NCI-H226 (cell line): ENCODE measurements at places on chromosomes 12 and 14.
A peak's percentile ranks its signal among the peaks of the same experiment; 100 is the strongest.

GRCh38 chr14:91171291-91171690 lies 57.4 kb downstream of the DGLUCY start:
- DNase-seq = no peak

DNA sequence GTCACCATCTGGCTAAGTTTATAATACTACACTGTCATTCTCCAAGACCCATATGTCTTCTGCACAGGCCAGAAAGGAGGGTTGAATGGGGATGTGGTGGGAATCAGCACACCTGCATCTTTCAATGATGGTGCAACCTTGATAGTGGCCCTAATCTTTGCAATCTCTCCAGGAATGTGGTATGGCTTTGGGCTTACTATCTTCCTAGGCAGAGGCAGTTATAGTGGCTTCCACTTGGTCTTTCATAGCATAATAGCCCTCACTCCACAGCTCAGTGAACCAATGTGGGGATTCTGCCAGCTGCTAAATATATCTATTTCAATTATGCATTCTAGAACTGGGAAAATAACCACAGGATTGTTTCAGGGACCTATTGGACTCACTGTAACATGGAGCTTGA lies 61.8 kb upstream of the ATP2B1 start:
- DNase-seq = no peak

- DNase-seq = peak; percentile 50
Measured at GRCh38 chr14:100096656-100097055, 31.4 kb downstream of the EVL start.

- DNase-seq = no peak
Measured at GRCh38 chr12:109302358-109302757, 6.7 kb downstream of the FOXN4 start.

- DNase-seq = no peak
Measured at GRCh38 chr12:69698054-69698453, 1.0 kb downstream of the BEST3 start.

DNA sequence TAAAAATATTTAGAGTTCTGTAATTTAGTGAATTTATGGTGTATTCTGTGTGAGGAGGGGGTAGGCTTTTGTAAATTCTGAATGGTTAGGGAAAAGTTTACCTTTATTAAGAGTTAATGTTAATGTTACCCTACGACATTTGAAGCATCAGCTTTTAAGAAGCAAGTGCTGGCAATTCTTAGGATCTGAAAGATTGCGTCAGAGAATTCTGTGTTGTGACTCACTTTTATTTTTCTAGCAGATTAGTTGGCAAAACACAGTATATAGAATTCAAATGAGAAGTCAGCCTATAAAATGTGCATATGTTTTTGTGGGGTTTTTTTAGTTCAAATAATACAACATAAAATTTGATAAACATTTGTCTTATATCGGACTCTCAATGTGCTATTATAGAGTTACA lies 97.6 kb downstream of the RAD52 start:
- DNase-seq = peak; percentile 66

- no peak for DNase-seq
Measured at GRCh38 chr12:15719230-15719629, 70.0 kb downstream of the EPS8 start.

GRCh38 chr12:116376354-116377193 lies 99.1 kb upstream of the MED13L start:
- no peak for DNase-seq

DNA sequence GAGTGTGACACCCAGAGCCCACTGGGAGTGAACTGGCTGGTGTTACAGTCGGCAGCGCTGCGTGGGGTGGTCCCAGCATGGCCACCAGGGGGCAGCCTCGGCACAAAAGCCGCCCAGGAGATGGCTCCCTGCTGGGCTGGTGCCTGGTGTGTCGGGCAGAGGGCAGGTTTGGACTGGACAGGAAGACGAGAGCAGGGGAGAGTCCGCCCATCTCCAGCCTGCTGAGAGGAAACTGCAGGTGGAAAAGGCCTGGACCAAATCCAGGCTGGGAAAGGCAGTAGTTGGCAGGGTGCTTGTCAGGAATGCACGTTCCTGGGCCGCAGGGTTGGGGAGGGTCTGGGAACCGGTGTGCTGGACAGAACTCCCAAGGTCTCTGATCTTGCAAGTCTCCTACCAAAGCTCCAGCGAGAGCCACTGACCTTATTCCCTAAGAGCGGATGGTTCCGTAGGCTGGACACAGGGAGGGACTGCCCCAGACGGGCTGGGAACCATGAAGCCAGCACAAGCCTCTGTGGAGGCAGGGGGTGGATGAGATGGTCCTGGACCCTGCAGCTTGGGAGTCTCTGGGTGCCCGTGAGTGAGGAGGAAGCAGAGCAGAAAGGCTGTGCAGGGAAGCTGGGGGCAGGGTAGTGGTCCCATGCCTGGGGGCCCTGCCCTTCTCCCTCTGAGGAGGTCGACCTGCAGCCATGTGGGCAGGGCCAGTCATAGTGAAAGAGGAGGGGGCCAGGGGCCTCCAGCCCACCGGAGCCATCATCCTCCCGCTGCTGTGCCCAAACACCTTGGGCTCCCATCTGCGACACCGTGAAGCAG lies 1.8 kb downstream of the AHNAK2 start:
- DNase-seq = peak; percentile 79

DNA sequence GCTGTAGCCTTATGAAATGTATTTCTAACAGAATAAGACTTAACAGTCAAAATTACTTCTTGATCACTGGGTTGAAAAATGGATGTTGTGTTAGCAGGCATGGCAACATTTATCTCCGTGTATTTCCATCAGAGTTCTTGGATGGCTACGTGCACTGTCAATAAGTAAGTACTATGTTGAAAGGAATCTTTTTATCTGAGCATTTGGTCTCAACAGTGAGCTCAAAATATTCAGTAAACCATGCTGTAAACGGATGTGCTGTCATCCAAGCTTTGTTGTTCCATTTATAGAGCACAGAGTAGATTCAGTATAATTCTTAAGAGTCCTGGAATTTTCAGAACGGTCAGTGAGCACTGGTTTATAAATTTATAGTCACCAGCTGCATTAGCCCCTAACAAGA lies 15.5 kb downstream of the SCAF11 start:
- DNase-seq = no peak

- DNase-seq = no peak
Measured at GRCh38 chr14:103519837-103520212, 2.8 kb downstream of the CKB start.

DNA sequence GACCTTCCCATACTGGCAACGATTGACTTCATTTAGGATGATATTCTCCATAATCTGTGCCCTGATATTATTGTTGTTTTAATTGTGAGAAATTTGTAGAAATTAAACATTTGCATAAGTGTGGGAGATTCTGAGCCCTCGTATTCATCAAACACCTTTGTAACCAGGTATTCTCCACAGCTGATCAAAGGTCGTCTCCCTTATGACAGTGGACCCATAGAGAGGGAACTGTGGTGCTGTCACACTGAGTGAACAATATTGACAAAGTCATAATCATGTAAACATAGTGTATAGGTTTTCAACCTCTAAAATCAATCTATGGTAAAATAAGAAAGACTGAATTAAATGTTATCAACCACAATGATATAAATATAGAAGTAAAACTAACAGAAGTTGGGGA lies 14.9 kb upstream of the PLEKHG3 start:
- DNase-seq = no peak

DNA sequence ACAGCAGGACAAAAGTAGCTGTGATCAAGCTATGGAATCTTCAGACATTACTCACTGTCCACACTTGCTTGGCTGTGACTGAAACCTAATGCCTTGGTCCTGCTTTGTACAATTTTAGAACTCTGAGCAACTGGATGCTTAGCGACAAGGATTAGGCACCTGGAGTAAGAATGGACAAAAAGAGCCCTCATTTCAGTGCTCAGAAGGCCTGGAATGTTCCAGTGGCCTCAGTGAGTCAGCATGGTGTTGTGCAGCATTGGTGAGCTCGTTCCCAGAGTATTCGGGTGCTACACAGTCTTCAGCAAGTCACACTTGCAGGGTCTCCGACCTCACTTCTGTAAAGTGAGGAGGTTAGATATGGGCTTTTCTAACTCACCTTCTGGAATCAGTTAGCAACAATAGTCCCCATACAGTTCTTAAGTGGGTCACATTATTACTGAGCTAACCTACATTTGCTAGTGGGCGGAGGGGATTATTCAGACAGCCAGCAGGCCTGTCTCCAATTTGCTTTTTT lies 108.0 kb upstream of the MDM1 start:
- peak; percentile 69 for DNase-seq

DNA sequence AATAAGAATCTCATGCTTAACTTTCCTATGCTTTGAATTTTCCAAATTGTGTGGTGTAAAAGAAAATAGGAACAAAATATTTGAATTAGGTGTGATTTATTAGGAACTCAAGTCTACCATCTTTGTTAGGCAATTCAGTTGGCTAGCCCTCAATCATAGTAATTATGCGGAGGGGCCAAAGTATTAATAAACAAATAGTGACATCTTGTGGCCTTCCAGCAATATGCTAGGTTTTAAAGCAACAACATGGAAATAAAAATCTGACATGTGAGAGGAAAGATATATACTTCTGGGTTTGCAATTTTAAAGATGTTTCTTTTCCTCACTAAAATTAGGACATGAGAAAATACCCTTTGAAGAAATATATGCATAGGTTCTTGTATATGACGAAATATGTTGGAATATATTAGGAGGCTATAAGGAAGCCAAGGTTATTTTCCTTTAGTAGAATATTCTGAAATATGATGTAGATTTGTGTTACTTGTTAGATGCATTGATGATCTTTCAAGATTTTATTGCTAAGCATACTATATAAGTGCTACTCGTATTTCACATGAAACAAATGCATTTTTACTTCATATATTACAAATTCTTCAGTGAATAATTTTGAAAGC lies 200.4 kb downstream of the PTPRO start:
- DNase-seq = peak; percentile 34

GRCh38 chr12:1422604-1423315 lies 171.6 kb downstream of the FBXL14 start:
- no peak for DNase-seq

DNA sequence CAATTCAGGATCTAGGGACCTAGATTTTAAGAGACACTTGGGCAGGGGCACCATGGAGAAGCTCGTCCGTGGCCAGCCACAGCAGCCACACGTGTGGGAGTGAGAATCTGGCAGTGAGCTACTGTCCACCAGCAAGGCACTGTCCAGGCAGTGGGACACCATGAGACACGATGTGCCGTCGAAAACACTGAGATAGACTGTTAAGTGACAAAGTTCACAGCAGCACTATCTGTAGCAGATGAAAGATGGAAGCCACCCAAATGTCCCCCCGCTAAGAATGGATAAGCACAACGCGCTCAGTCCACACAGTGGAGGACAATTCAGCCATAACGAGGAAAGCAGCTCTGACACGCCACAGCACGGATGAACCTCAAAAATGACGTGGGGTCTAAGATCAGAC lies 19.7 kb downstream of the RILPL1 start:
- DNase-seq = no peak

GRCh38 chr14:66746316-66747006 lies 238.5 kb downstream of the GPHN start:
- peak; percentile 5 for DNase-seq

DNA sequence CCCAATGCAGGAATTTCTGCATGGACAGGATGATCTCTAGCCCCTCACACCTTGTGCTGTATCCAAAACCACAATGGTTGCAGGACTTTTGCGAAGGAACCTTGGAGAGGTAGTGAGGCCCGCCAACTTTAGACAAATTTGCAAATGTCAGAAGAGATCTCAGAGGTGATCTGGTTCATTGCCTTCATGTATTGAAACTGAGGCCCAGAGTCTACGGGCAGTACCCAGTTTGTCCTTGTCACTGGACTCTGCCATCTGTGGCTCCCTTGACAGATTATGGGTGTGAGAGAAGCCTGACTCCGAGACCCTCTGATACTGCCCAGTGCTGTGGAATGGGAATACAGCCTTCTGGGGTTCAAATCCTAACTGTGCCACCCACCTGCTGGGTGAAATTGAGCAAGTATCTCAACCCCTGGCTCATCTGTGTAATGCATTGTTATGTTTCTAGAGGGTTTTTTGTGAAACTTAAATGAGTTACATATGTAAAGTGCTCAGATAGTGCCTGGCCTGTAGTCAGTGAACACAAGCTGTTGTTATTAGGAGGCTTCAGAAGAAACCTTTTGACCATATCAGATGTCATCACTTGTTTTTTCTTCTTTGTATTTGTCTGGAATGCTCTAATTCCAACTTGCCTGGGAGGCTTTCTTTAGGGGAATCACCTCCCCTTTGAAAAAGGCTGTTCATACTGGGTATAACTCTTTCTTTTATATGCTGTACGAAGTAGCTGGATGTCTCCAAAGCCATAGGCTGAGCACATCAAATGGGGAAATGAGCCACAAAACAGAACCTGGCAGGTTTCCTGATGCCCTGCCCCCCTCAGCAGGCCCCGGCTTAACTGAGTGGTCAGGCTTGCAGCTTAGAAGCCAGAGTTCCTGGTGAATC lies 71.4 kb upstream of the SRSF5 start:
- no peak for DNase-seq

GRCh38 chr14:69268763-69269162 lies 8.8 kb downstream of the GALNT16 start:
- DNase-seq = peak; percentile 24

DNA sequence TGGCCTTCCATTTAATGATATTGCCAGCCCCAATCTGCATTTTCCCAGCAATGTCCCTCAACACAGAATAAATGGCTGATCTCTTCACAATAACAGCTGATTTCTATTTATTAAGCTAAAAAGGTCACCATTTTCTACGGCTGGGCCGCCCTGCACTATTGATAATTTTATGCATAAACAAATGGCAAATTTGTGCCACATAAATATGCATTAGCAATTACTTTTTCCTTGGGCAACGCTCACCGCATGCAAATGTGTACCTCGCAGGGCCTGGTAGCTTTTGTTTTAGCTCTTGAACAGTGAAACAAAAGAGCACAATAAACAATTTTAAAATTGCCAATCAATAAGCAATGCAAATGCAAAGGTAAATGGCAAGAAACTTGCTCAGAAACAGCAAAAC lies 331.9 kb upstream of the SOX5 start:
- no peak for DNase-seq

GRCh38 chr12:101826766-101827368 lies 3.9 kb downstream of the GNPTAB start:
- no peak for DNase-seq

- no peak for DNase-seq
Measured at GRCh38 chr12:113758165-113758924, 207.8 kb downstream of the RBM19 start.

GRCh38 chr12:62834971-62835547 lies 99.9 kb downstream of the PPM1H start:
- peak; percentile 70 for DNase-seq

DNA sequence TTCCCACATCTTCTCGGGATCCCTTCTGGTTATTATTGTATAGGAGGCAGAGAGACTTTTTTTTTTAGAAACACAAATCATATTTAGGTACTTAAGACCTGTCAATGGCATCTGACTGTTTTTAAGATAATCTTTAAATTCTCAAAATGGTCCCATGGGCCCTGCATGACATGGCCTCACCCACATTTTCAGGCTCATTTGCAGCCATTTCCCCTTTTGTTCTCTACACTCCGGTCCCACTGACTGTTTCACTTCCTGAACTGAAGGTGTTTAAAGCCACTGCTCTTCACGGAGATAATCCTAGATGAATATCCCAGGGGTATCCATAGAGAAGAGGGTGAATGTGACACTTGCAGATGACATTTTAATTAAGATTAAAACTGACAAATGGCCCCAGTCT lies 12.3 kb upstream of the C12orf71 start:
- DNase-seq = no peak
